H9 (cell line): ENCODE measurements at places on chromosomes 2 and 18.

DNA sequence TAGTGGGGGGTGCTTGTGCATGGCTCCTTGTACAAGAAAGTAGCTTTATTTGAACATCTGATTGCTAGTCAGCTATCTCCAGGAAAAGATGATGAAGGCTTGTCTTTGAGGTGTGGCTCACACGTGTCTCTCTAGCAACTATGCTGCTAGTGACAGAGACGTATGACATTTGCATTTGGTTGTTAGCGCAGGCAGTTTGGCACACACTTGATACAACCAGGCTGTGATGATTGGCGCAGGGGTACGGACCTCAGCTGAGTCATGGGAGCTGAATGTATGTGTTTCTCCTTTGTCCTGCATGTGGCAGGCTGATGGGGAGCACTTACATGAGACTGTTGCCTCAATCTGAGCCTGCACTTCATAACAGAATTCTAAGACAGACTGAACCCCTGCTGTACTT, 29.6 kb downstream of the PTCD3 start:
- no peak for DNase-seq

DNA sequence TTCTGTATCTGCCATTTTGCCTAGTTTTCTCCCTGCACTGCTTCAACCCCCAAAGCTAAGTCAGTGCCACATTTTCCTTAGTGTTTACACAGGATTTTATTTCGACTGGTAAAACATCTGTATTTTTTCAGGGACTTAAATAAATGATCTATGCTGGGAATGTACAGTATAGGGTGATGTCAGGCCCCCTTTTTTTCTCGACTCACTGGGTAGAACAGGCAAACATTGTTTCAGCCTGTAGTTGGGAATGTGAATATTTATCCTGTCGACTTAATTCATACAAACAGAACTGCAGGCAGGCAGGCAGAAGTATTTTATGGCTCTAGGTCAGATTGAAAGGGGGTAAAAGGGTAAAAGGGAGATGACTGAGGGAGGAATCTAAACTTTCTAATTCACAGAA, 123.5 kb upstream of the ZFP36L2 start:
- no peak for DNase-seq

DNA sequence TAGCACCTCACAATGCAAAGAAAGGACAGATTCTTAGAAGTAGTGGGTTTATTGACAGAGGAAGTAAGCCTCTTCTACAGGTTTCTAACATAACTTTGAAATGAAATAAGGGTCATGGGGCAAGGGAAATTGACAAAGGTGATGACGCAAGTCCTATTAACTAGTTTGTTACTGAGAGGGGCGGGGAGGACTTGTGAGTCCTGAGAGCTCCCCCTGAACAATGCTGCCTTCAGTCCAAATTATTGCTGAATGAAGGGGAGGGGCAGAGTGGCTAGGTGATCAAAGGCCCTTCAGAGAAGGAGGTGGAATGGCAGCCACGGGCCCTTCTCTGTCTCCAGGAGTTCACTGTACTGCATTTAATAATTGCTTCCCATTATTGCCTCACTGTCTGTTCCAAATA, 390.0 kb downstream of the MEIS1 start:
- DNase-seq, result no peak

- DNase-seq, result no peak
Measured at GRCh38 chr2:5677133-5677532, 15.1 kb upstream of the SOX11 start.

DNA sequence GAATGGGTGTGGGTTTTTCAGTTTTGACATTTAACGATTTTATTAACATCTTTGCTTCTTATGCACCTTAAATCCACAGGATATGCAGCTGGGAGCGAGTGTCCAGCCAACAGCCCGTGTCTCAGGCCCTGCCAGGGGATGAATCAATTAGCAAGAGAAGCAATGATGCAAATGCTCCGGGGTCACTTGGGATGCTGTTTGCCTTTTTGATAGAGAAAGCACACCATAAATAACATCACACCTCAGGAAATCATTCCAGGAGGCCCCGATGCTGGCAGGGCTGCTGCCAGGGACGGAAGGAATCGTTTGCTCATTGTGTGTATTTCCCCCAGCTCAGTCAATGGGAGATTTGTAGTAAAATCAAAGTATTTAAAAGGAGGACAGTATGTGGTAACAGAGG, 394.0 kb upstream of the HNRNPA3 start:
- no peak for DNase-seq

GRCh38 chr2:103805746-103806145, 1043.9 kb downstream of the TMEM182 start:
- DNase-seq, result no peak

DNA sequence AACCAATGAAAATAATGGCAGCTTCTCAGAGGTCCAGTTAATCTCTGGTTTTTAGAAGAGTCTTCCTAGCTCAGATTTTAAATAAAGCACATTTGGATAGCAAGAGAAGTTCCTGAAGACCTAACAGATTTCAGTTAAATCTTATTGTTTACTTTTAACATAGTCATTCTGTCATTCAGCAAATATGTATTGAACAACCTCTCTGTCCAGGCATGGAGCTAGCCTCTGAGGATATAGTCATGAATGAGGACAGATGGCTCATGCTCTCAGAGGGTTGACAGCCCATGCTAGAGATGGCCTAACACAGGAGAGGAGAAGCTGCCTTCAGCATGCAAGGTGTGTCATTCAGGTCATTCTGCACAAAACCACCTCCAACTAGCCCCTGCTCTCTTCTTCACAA, 6.2 kb downstream of the CCBE1 start:
- DNase-seq, result no peak

DNA sequence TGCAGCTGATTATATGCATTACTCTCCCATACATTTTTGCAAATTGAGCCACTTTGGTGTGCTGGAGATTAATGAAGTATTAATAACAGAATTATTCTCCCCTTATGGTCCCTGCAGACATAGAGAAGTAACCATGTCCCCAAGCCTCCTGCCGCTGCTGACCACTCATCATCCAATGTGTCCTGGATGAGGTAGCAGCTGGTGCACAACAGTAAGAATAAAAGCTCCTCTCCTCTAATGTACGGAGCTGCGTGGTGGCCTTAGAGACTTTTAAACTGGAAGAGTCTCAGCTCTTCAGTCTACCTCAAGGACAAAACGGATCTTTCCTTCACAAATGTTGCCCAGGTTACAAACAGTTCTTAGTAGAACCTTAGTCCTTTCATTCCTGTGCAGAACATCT, 37.7 kb downstream of the TPO start:
- no peak for DNase-seq

DNA sequence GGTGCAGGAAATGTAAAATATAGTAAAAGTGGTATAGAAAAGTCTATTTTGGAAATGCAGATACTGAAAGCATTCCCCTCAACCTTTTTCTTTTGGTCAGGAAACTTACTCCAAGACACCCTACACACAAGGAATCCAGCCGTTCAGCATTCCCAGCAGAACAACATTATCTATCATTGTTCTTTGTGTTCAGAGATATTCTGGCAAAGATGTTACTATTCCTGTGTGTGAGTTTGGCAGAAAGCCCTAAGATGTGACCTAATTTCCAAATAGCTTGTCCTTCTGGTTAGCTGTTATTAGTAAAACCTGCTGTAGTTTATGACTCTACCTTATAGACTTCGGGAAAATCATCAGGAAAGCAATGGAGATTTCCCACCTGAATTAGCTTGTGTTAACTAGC, 78.1 kb upstream of the PELI1 start:
- DNase-seq, result no peak

DNA sequence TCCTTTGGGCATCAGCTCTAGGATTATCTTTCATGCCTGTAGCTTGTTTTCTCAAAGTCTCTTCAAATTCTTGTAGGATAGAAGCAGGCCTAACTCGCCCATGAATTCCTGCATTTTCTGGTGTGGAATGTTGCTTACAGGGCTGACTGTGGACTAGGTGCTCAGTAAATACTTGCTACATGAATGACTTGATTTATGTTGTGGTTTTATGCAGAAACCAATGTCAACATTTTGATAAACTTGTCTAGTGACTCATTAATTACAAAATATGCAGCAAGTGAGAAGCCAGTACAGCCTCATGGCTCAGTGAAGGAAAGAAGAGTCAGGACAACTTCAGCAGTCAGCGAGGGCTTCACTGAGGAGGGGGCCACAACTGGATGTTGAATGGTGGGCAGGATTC, 110.6 kb upstream of the SIX2 start:
- DNase-seq, result no peak

- no peak for DNase-seq
Measured at GRCh38 chr2:119463136-119463535, 31.5 kb downstream of the TMEM37 start.

DNA sequence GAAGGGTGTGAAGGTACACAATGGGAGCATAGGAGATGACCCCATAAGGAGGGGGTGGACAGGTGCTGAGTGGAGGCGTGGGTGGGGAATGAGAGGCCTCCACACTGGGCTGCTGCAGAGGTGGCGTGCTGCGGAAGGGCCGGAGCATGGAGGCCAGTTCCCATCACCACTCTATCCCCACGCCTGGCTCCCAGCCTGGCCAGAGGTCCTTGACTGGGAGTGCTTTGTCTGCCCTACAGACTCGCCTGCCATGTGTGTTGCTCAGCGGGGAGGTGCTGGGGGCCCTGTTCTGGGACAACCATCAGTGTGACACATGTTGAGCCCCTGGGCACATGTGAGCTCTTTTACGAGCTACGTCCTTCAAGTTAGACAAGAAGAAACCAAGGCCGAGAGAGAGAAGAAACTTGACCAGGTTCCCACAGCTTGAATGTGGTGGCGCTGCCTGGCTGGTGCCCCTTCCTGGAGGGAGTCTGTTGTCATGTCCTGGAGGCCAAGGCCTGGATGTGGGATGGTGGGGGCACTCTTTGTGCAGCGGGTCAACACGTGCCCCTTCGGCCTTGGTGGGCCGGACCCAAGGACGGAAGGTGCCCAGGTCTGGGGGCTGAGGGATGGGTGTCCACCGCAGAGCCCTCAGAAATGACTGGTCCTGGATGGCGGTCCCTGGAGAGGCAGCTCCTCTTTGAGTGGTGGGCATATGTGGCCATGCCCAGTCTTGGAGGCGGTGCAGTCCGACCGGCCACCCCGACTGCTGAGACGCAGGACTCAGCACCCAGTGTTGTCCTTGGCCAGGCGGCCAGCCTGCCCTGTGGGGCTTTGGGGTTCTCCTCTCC, 1.2 kb upstream of the INPP5D start:
- DNase-seq, result no peak

- no peak for DNase-seq
Measured at GRCh38 chr2:242098445-242099128, 229.1 kb downstream of the RTP5 start.

GRCh38 chr2:148512501-148512900, 132.1 kb upstream of the EPC2 start:
- DNase-seq, result no peak

DNA sequence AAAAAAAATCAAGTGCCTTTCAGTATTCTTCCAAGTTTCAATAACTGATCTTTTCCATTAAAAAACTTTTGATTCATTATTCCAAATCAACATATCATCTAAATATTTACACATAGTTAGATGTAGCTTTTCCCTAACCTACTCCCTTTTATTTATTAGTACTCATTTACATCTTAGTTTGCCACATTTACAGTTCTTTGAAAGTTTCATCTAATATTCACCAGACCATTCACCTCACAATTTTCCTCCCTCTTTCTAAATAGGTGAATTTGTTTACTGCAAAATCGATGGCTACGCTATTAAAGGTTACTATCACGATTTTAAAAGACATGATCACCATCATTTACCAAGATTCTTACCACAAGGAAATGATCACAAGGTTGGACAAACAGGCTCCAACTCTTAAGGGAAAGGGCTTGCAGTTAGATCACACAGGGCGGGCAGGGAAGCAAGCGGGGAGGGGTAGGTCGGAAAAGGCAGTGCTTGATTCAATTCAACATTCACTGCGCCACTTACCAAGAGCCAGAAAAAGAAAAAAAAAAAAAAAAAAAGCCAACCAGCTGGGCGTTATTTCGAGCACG, 654 bp upstream of the MARCHF7 start:
- no peak for DNase-seq

DNA sequence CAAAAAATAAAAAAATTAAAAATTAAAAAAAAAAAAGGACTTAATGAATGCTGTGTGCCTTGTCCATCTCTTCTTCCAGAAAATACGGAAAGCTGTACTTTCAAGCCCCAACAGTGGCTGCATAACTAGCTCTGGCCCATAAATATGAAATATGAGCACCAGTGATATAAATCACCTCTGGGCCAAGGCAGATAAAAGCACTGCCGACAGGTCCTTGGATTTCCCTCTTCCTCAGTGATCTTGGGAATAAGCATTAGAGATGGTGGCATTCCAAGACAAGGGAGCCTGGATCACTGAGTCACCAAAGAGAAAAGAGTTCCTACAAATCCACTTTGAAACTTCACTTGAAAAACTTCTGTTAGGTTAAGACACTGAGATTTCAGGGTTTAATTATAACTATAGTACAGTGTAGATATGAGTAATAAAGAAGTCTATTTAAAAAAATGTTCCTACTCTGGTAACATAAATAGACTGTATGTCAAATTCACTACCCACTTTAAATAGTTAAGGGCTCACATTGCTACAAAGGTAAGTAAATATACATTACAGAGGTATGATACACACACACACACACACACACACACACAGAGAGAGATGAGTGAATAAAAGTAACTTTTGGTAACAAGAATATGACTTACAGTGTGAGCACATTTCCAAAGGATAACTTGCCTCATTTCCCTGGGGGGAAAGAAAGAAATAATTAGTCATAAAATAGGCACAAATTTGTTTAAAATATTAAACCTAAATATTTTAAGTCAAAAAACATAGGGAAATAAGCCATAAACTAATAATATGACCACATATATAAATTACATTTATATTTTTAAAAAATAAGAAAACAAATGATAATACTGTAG, 35.6 kb downstream of the PPP3R1 start:
- DNase-seq, result no peak
